ENCODE measurements at places on chromosomes 13 and 19.

DNA sequence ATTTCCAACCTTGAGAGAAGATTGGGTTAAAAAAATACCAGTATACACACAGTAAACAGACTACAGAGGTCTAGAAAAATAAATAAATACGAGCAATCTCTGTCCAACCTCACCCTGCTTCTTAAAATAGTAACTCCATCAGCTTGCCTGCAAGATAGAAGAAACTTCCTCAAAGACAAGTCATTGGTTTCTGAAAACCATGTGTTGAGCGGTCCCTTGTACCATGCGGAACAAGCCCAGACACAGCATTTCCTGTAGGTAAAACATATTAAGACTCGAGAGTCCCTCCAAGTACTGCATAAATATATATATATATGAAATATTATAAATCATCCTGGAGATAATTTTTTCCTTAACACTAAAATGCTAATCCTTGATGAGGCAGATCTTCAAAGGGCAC is 157.4 kb downstream of the MZT1 start:
- no peak for DNase-seq

- no peak for DNase-seq
Observed at GRCh38 chr19:31263328-31263727, 85.9 kb downstream of the TSHZ3 start.

GRCh38 chr19:42068756-42069571 is 1.0 kb downstream of the GRIK5 start:
- DNase-seq: no peak

GRCh38 chr19:28706693-28707092 is 506.3 kb downstream of the UQCRFS1 start:
- DNase-seq: peak; percentile 11

DNA sequence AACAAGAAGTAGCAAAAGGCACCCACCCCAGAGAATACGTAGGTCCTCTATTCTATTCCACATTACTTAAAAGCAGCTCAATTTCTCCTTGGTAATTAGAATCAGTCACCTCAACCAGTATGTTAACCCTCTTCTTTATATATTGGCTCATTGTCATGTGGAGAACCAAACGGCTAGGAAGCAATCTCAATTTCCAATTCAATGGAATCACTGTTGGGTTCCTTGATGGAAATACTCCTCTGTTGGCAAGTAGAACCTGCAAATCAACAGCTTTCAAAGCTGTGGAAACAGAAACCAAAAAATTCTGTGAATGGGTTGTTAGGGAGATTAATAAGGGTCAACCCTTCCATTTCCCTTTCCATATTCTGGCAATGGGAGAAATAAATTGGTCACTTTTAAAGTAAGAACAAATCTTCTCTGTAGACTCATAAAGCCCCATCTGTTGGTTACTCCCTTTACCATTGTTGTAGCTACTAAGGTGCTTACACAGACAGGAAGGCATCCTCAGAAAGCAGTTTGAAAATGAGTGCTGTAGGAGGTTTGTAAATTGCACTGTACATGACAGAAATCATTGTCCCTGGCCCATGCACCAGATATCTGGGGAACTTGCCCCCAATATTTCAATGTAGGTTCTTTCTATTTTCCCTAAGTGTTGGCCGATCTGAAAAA is 138.6 kb upstream of the UFM1 start:
- DNase-seq: no peak

DNA sequence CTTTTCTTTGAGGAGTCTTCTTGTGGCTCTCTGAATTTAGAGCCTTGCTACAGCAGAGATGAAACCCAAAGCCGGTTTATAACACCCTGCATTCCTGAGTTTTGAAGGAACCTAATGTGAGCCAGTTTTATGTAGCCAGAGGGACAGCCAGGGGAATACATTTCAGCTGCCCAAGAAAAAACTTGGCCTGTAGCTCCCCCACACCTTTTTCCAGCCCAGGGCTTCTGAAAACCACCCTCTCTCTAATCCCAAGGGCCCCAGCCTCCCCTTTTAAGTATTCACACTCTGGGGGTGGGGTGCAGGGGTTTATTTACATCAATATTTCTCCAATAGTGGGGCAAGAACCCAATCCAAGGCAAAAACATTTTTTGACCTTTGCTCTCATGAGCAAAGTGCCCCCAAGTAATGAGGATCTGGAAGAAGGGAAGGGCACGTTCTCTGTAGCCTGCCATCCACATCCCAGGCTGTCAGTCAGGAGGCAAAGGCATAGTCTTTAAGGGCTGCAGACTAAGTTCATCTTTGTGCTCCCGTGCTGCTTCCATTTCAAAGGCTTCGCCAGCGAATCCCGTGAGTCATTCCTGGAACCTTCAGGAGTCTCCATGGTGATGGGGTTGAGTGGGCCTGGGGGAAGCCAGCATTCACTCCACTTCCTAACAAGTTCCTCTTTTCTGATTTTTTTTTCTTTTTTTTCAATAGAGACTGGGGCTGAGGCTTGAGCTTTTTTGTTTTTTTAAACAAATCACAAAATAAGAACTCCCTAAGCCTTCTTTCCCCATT is 33.2 kb upstream of the MEDAG start:
- DNase-seq: peak; percentile 60

DNA sequence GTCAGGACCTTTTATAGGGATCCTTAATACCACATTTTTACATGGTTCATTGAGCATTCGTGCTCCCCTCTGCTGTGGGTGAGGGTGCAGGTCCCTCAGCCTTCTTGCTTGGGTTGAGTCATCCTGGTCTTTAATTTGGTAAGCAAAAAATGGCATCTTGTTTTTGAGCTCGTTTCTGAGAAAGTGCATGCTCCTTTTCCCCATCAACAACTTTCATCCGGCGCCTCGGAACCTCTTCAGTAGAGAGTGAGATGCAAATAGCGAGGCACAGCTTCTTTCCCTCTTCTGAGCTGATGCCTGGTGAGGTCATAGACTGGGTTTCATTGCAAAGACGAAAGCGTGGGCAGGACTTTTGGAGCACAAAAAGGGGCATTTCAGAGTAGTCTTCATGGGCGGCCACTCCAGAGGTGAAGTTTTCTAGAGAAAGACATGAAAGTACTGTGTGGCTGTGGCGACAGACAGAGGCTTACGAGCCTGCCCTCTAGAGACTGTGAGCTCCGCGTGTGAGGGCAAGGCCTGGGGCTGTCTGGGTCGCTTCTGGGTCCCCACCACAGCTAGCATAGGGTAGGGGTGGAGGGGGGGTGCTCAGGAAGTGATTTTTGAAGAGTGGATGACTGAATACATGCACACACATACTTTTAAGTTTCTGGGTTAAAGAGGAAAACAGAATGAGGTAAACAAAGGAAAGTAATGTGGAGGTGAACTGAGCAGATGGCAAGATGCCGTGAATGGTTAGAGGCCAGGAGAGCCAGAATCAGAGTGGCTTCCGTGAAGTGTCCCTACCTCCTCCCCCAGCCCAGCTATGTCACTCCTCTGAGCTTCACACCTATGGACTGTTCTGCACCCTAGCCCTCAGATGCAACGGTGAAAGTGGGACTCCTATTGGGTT is 44.3 kb downstream of the BBC3 start:
- DNase-seq: no peak

DNA sequence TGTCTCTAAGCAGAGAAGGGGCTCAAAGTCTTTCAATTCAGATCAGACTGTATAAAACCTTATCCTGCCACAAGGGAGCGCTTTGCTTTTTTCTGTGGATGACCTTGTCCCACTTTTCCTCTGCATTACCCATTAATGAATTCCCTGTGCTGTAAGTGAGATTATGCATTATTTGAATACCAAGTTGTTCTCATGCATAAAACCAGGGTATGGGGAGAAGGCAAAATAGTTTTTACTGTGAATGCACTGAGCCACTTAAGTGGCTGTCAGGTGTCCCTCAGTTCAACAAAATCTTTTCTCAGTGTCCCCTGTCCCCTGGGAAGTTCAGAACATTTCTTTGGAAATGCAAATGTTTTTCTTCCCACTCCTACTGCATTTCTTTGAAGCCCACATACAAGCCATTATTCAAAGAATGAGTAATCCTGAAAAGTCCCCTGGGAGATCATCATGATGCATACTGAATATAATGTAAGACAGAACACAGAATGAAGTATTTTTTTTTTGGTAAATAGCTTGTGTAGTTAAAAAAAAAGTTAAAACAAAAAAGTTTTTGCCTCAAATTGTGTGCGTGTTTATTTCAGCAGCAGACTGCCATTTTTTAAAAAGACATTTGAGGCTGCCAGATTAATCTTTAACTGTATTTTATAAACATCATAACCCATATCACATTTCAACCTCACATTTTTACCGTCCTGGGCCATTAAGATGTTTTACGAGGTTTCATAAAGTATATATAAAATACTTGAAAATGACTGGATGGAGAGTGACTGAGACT is 506.7 kb upstream of the PCDH9 start:
- peak; percentile 41 for DNase-seq

DNA sequence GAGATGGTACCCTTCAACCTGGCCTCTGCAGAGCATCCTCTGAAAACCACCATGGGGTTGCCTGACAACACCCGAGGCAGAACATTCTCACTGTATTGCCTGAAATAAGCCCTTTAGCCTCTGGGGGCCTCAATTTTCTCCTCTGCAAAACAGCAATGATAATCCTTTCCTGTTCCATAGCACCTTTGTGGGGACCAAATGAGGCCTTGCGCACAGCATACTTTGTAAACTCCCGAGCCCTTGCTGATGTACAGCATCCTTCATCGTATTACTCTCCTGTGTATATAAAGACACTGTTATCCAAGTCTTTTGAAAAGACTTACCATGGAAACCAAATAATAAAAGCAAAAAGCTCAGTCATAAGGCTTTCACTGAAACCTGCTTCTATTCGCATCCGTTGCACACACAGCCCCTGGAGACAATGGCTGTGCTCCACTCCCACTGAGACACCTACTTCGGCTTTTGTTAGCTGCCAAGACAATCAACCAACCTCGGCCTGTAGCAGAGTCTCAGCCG is 276.0 kb downstream of the FOXO1 start:
- DNase-seq: no peak

DNA sequence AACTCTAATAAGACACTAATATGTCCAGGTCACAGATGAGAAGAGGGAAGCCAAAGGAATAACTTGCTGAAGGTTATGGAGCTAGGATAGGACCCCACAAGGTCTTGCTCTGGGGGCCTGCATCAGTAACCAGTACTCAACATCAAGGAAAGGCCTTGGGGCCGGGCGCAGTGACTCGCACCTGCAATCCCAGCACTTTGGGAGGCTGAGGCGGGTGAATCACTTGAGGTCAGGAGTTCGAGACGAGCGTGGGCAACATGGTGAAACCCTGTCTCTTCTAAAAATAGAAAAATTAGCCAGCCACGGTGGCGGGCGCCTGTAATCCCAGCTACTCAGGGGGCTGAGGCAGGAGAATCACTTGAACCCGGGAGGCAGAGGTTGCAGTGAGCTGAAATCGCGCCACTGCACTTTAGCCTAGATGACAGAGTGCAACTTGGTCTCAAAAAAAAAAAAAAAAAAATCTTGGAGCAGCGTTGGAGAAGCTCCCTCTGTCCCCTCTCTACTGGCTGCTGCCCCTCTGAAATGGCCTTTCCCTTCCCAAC is 1.8 kb downstream of the LONP1 start:
- peak; percentile 49 for DNase-seq

- DNase-seq: no peak
Observed at GRCh38 chr13:112441226-112441625, 65.1 kb downstream of the SPACA7 start.

DNA sequence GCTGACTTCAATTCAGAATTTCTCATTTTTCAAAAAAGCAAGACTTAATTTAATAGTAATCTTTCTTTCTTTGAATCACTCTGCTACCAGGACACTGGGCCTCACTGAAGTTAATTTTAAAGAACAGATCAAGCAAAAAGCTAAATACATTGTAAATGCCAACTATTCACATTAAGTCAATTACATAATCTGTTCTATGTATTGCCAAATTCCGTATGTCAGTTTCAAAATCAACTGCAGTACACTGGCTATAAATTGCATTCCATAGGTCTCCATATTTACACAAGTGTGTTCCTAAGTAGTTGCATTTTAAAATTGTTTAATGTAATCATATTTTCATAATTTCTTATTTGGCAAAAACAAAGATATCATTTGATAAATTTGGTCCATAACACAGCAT is 10.1 kb downstream of the FOXO1 start:
- DNase-seq: no peak

- DNase-seq: no peak
Observed at GRCh38 chr19:57664269-57665127, 4.2 kb upstream of the ZSCAN4 start.

- no peak for DNase-seq
Observed at GRCh38 chr19:12880551-12881171, 588 bp downstream of the DNASE2 start.

- DNase-seq: no peak
Observed at GRCh38 chr13:19767966-19768365, 14.8 kb downstream of the PSPC1 start.

DNA sequence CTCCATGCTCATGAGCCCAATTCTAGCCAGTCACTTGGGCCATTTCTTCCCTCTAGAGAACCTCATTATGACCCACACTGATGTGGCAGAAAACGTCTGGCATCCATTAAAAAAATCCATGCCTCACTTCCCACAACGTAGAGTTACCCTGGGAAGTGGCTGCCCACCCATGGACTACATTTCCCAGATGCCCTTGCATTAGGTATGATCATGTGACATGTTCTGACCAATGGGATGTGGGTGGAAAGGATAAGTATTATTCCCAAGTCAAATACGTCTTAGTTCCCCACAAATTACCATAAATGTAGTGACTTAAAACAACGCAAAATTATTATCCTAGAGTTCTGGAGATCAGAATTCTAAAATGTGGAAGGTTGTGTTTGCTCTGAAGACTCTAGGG is 47.9 kb upstream of the ZNRF4 start:
- no peak for DNase-seq

DNA sequence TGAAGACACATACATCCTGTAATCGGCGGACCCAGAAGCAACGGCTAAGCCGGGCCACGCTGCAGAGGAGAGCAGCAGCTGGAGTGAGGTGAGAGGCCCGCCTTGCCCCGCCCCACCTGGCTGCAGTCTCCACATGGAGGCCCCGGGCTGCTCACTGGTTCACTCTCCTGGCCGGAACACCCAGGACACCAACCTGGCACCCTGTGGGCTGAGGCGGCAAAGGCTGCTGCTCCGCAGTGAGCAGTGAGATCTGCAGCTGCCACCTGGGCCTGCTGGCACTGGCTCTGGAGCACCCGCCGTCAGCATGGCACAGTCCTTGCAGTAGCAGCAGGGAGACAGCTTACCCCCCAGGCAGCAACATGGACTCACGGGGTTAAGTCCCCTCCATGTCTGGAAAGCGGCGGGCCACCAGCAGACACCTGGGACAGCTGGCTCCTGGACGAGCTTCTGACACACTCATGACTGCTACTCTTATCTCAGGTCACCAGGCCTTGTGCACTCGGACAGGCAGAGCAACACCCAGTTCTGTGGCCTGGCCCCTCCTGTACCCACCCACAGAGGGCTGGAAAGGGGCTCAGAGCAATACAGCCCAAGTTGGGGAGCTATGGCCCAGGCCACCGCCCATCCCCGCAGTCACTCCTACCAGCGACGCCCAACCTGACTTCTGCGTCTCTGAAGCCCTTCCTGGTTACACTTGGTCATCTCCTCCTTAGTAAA is 13.2 kb upstream of the KPTN start:
- DNase-seq: no peak

- no peak for DNase-seq
Observed at GRCh38 chr13:99926014-99926731, 45.4 kb downstream of the ZIC5 start.
